ENCODE measurements at places on chromosomes 13 and 19.

- DNase-seq = no peak
These were observed 6.9 kb downstream of the CHERP start for GRCh38 chr19:16535381-16535780.

- no peak for DNase-seq
These were observed 94.0 kb downstream of the PTPRS start for GRCh38 chr19:5246554-5247155.

DNA sequence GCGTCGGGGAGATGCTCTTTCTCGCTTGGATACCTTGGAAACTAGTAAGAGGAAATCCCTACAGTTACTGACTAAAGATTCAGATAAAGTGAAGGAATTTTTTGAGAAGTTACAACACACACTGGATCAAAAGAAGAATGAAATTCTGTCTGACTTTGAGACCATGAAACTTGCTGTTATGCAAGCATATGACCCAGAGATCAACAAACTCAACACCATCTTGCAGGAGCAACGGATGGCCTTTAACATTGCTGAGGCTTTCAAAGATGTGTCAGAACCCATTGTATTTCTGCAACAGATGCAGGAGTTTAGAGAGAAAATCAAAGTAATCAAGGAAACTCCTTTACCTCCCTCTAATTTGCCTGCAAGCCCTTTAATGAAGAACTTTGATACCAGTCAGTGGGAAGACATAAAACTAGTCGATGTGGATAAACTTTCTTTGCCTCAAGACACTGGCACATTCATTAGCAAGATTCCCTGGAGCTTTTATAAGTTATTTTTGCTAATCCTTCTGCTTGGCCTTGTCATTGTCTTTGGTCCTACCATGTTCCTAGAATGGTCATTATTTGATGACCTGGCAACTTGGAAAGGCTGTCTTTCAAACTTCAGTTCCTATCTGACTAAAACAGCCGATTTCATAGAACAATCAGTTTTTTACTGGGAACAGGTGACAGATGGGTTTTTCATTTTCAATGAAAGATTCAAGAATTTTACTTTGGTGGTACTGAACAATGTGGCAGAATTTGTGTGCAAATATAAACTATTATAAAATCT is 2.7 kb upstream of the KCNRG start:
- DNase-seq = no peak

GRCh38 chr19:50303558-50303957 is 25.6 kb downstream of the KCNC3 start:
- no peak for DNase-seq

- DNase-seq = no peak
These were observed 7.7 kb upstream of the TICAM1 start for GRCh38 chr19:4839192-4839591.

GRCh38 chr19:34426096-34426661 is 2.0 kb upstream of the UBA2 start:
- DNase-seq = no peak

DNA sequence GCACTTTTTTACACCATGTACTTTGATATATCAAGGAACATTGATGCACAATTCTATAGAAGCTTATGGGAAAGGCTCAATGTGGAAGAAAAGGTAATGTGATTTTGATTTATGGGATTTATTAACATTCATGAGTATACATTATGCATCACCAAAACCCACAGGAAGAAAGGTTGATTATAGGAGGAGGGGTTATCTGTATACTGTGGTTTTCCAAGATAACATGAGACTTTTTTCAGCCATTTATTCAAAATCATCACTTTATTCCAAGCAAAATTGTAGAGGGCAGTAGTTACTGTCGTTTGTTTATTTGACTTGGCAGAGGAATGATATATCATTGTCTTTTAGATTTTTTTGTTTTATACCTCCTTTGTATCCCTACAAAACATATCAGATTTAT is 54.9 kb downstream of the WDFY2 start:
- no peak for DNase-seq
